ENCODE measurements at places on chromosomes 11 and 22.
A peak's percentile ranks its signal among the peaks of the same experiment; 100 is the strongest.

- no peak for DNase-seq
Observed at GRCh38 chr11:104198576-104198975, 34.6 kb upstream of the PDGFD start.

GRCh38 chr11:78313181-78313795 is 104.3 kb downstream of the GAB2 start:
- no peak for DNase-seq

DNA sequence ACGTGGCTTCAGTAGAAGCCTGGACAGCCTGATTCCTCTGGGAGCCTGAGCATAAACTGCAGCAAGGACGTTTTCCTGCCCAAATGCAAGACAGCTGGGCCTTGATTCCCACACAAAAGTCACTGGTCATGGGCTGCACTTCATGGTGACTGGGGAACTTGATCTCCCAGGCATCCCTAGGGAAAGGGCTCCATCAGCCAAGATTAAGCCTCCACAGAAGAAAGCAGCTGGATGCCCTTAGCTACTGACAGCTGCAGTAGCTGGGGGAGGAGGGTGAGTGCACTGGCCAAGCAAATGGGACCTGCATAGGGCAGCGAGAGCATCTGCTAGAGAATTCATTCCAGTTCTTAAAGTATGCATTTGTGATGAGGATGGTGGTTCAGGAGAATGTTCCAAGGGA is 267.4 kb upstream of the ISX start:
- DNase-seq, result no peak

DNA sequence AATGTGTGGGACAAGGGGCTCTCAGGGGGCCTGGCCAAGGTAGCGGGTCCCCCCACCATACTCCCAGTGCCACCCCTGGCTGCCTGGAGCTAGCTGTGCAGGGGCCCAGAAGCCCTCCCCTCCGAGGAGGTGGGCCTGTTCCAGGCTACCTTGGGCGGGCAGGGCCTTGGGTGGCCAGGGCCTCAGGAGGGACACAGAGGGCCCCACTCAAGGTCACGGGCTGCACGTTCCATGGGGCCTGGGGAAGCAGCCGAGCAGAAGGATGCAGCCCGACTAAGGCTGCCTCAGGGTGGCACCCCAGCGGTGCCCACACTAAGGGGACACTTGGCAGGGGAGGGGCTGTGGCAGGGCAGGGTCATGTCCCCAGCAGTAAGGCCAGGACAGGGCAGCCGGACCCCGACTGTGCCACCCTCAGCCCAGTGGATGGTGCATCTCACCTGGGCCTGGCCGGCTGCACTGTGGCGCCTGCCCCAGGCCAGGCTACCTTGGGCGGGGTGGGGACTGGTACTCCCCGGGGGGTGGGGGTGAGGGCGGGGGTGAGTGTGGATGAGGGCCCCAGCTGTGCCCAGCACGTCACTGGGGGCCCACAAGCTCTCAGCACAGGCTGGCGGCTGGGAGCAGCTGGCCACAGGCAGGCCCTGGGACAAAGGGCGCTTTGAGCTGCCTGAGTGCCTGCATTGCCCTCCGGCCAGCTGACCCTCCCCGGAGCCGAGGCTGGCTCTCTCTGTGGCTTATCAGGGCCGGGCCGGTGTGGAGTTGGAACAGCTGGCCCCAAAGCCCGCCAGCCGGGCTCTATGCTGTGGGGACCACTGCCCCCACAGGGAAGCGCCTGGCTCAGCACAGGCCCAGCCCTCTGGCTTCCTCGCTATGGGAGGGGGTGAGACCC is 117.1 kb downstream of the KCNQ1 start:
- DNase-seq, result no peak

- DNase-seq, result no peak
Observed at GRCh38 chr11:23988381-23989006, 508.4 kb upstream of the LUZP2 start.

DNA sequence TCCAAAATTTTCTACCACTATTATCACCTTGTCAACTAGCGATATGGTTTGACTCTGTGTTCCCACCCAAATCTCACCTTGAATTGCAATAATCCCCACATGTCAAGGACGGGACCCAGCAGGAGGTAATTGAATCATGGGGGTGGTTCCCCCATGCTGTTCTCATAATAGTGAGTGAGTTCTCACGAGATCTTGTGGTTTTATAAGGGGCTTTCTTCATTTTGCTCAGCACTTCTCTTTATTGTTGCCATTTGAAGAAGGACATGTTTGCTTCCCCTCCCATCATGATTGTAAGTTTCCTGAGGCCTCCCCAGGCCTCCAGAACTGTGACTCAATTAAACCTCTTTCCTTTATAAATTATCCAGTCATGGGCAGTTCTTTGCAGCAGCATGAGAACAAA is 73.5 kb upstream of the ZC3H12C start:
- DNase-seq, result no peak

DNA sequence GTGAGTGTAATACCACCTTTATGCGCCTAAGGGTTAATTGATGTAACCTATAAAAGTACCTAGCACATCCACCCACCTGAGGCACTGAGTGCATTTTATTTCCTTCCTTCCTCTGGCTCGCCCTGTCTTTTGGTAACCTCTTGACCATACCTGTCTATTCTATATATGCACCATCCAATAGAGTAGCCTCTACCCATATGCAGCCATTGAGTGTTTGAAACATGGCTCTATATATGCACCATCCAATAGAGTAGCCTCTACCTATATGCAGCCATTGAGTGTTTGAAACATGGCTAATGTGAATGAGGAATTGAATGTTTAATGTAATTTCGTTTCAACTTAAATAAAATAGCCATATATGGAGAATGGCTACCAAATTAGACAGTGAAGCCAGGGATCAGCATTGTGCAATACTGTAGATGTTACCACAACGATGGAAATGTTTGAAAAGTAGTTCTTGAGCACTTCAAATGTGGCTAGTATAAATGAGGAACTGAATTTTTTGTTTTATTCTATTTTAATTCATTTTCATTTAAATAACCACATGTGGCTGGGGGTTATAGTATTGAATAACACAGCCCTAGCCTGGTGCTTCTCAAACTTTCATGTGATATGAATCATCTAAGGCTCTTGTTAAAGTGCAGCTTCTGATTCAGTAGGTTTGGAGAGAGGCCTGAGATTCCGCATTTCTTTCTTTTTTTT is 33.8 kb downstream of the SLC35F2 start:
- no peak for DNase-seq

GRCh38 chr11:18071098-18071705 is 25.1 kb upstream of the TPH1 start:
- no peak for DNase-seq

GRCh38 chr11:86672007-86672621 is at the start of gene ME3:
ME3 (minus strand) TSS chr11:86672616.
- DNase-seq, result peak; percentile 34
